ENCODE measurements at places on chromosomes 12 and 14.

GRCh38 chr12:107642240-107642639, 43.4 kb upstream of the PWP1 start:
- peak overlapping the region; percentile 1 for H3K27ac ChIP-seq
- H3K4me3 ChIP-seq = no peak overlapping the region
- H3K27me3 ChIP-seq = no peaks in the 10 kb centered on the region

- DNase-seq = no peak
- no peak overlapping the region for H3K4me3 ChIP-seq
- H3K27me3 ChIP-seq = no peaks in the 10 kb centered on the region
Observed at GRCh38 chr12:59087077-59087673, 166.9 kb upstream of the LRIG3 start.

GRCh38 chr12:30726647-30727046, 28.1 kb downstream of the CAPRIN2 start:
- no peaks in the 10 kb centered on the region for H3K27me3 ChIP-seq
- no peaks in the 10 kb centered on the region for H3K4me1 ChIP-seq
- no peak overlapping the region for H3K4me3 ChIP-seq
- no peak overlapping the region for H3K27ac ChIP-seq
- peaks cover 9% of the 10 kb centered on the region for H3K36me3 ChIP-seq

DNA sequence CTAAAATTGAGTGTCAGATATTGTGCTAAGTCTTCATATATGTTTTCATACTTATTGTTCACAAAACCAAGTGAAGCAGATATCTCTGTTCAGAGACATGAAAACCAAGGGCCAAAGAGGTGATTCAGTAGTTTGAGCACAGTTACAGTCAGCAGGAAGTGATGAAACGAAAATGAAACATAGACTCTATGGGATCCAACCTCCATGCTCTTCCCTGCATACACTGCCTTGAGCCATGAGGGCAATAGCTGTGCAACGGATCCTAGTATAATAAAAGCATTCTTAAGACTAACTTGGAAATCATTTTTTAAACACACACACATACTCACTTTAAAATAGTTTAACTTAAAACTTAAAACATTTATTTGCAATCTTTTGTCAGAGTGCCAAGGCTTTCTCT, 27.9 kb downstream of the ESR2 start:
- DNase-seq = no peak
- H3K4me1 ChIP-seq = peaks cover 26% of the 10 kb centered on the region
- peaks cover 3% of the 10 kb centered on the region for H3K27me3 ChIP-seq

- peak overlapping the region; percentile 51 for H3K27ac ChIP-seq
- H3K27me3 ChIP-seq = peaks cover 75% of the 10 kb centered on the region
- peak; percentile 18 for DNase-seq
- peaks cover 23% of the 10 kb centered on the region for H3K4me1 ChIP-seq
Observed at GRCh38 chr14:105927096-105928060, 401.0 kb downstream of the TMEM121 start.

GRCh38 chr14:63603749-63604277, 37.9 kb downstream of the WDR89 start:
- no peak for DNase-seq
- no peaks in the 10 kb centered on the region for H3K27me3 ChIP-seq
- no peaks in the 10 kb centered on the region for H3K4me1 ChIP-seq
- no peak overlapping the region for H3K4me3 ChIP-seq
- H3K36me3 ChIP-seq = peaks cover 41% of the 10 kb centered on the region

DNA sequence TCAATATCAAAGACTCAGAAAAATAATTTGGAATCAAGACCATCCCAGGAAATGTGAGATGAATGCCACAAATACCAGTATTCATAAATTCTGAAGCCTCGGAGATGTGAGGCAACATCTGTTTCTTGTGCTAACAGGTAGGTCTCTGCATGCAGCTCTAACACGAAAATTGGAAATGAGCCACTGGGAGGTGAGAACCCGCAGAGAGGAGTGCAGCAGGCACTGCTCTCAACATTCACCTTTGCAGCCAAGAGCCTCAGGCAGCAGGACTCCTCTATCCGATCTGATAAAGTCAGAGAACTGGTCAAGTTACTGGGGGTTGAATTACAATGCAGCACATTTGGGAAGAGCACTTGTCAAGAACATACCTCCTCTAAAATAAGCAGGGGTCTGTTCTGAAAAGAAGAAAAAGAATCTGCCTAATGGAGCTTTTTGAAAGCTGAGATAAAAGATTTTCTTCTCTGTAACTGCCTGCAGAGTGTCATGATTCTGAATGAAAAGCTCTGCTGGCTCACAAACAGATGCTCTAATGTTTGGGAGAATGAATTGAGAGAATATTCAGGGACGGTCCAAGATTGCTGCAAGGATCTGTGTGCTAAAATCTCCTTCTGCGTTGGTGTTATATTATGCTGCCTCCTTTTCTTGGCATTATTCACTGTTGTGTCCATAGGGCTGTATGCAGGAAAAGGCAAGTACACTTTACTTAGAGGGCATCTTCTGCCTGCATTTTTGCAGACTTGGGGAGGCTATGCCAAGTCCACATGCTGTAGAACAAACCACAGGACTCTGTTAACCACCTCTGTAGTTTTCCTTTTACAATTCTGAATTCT, 209.6 kb upstream of the KRR1 start:
- H3K27ac ChIP-seq = no peak overlapping the region
- peaks cover 16% of the 10 kb centered on the region for H3K4me1 ChIP-seq
- H3K36me3 ChIP-seq = no peaks in the 10 kb centered on the region
- no peak for DNase-seq

GRCh38 chr14:102922490-102923200, at the start of gene AMN:
TSS of gene AMN (plus strand) at chr14:102922663. CDS start at chr14:102922689, 26 bp downstream.
- H3K4me3 ChIP-seq = no peak within 1 kb of the TSS
- H3K27me3 ChIP-seq = no peaks in the 10 kb centered on the region
- peaks cover 3% of the 10 kb centered on the region for H3K4me1 ChIP-seq
- no peaks in the 10 kb centered on the region for H3K36me3 ChIP-seq

DNA sequence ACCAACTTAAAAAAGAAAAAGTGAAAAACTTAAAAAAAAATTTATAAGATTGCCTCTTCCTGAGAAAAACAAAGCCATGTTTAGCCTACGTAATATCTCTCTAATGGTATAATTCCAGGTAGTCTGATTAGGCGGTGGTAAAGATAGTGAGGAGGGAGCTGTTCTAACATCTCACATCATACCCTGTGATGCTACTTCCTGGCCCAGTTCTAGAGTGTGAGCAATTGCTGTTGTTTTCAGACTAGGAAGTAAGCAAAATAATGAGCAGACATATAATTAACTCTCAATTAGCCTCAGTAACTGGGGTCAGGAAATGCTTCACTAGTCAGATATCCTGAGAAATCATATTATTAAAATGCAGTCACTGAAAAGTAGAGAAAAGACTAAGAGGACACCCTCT, 113.9 kb downstream of the PHLDA1 start:
- no peaks in the 10 kb centered on the region for H3K36me3 ChIP-seq
- H3K27me3 ChIP-seq = peaks cover 13% of the 10 kb centered on the region
- DNase-seq = no peak
- H3K27ac ChIP-seq = no peak overlapping the region
- H3K4me3 ChIP-seq = no peak overlapping the region

DNA sequence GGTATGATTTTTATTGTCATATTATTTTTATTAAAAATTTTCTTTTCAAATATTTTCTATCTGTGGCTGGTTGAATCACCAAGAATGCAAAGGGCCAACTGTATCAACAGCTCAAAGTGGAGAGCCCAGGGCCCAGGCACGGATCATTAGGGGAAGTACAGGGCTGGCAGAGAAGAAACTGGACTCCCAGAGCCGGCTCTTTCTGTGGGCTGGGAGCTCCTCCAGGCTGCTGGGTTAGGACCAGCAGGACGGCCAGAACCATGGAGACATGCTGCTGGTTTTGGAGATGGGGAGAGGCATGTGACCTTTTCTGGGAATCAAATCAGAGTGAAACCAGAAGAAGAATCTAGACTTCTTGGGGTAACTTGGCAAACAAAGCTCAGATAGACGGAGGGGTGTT, 220.5 kb downstream of the CACNA1C start:
- H3K4me3 ChIP-seq = no peak overlapping the region
- H3K27ac ChIP-seq = no peak overlapping the region
- H3K27me3 ChIP-seq = no peaks in the 10 kb centered on the region
- no peak for DNase-seq
- H3K4me1 ChIP-seq = no peaks in the 10 kb centered on the region

DNA sequence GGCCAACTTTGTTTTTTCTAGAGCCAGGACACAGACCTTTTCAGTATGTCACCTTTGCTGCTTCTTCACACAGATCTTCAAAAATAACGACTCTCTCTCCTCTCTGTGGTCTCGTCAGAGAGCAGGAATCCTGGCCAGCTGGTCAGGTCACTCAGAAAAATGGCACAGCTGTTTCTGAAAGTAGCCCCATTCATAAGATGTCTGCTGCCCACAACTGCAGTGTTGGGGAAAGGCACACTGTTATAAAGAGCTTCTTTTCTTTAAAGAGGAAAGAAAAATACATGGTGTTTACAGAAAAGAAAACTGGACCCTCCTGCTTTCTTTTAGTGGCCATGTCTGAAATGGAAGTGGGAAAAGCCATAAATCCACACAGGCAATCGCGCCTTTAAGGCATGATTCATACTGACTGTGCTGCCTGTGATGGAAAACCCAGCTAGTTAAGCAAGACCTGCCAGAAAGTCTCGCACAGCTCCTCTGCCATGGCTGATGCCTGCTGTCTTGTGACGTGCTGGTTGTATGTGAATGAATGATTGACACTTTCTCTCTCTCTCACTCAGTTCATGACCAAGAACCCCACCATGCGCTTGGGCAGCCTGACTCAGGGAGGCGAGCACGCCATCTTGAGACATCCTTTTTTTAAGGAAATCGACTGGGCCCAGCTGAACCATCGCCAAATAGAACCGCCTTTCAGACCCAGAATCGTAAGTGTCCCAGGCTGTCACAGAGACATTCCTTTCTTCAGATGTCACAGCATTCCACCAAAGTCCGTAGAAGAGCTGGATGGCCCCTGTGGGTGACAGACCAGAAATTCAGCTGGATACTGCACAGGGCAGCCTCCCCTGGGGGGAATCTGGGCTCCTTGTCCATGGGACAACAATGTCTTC, 147.9 kb upstream of the HIF1A start:
- no peaks in the 10 kb centered on the region for H3K27me3 ChIP-seq
- no peak overlapping the region for H3K4me3 ChIP-seq
- no peak for DNase-seq

- H3K4me1 ChIP-seq = peaks cover 5% of the 10 kb centered on the region
- H3K27me3 ChIP-seq = peaks cover 44% of the 10 kb centered on the region
- H3K27ac ChIP-seq = no peak overlapping the region
- DNase-seq = no peak
Observed at GRCh38 chr12:13156277-13156676, 40.2 kb upstream of the EMP1 start.
